GM23248 (cell line): ENCODE measurements at places on chromosomes 6 and 20.

- DNase-seq, result no peak
These were observed 3.3 kb upstream of the HDDC2 start for GRCh38 chr6:125304970-125305660.

- DNase-seq, result peak; percentile 61
These were observed 3.5 kb downstream of the ANKRD60 start for GRCh38 chr20:58224974-58225373.

- peak; percentile 72 for DNase-seq
These were observed 54.6 kb downstream of the LYRM4 start for GRCh38 chr6:5205877-5206850.

- DNase-seq, result peak; percentile 58
These were observed 61.9 kb upstream of the TAGAP start for GRCh38 chr6:159106627-159107241.

GRCh38 chr6:134186355-134186754, 131.6 kb downstream of the SGK1 start:
- DNase-seq, result no peak

GRCh38 chr20:15759594-15759993, 813.7 kb downstream of the KIF16B start:
- DNase-seq, result peak; percentile 28

GRCh38 chr20:20731000-20731944, 18.8 kb upstream of the RALGAPA2 start:
- no peak for DNase-seq

GRCh38 chr6:11092668-11093375, 812 bp upstream of the SMIM13 start:
- DNase-seq, result peak; percentile 62

DNA sequence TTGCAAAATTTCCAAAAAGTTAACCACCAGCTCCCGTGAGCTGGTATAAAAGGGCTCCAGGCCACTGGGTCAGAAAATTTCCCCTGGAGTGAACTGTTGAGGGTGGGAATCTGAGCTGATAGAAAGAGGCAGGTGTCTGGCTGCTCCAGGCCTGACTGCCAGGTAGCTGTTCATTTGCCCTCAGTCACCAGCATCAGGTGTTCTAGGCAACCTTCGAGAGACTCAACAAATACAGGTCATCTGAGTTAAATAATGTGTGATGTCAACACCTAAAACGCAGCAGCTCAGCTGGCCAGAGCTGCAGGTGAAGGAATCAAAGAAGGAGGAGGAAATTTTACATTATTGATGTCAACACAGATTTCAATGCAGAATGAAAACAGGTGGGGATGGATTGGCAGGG, 46.7 kb downstream of the KCNK5 start:
- DNase-seq, result no peak

GRCh38 chr6:133891927-133892812, 3.3 kb downstream of the TCF21 start:
- DNase-seq, result peak; percentile 9

DNA sequence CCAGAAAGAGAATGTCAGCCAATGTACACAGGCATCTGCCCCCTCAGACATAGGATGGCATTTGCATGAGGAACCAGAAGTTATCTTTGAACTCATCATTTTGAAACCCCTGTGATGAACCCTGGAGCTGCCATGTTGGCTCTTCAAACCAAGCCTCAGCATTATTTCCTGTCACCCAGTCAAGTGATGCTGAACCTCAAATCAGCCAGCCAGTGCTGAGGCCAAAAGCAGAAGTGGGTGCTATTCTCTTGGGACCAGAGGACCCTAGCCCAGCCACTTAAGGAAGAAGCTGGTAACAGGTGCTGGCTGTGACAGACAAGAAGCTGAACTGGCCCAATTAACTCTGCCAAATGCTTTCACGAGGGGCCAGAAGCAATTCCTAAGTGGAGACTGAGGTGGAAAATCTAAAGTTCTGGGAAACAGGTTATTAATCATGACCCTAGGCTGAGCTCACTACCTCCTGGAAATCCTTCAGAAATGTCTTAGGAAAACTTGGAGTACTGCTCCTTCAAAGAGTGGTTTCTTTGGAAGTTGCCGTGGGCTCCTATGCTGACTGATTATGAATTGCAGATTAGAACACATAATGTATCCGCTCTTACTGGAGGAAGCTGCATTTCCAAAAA, 4.0 kb downstream of the PKIG start:
- DNase-seq, result no peak

DNA sequence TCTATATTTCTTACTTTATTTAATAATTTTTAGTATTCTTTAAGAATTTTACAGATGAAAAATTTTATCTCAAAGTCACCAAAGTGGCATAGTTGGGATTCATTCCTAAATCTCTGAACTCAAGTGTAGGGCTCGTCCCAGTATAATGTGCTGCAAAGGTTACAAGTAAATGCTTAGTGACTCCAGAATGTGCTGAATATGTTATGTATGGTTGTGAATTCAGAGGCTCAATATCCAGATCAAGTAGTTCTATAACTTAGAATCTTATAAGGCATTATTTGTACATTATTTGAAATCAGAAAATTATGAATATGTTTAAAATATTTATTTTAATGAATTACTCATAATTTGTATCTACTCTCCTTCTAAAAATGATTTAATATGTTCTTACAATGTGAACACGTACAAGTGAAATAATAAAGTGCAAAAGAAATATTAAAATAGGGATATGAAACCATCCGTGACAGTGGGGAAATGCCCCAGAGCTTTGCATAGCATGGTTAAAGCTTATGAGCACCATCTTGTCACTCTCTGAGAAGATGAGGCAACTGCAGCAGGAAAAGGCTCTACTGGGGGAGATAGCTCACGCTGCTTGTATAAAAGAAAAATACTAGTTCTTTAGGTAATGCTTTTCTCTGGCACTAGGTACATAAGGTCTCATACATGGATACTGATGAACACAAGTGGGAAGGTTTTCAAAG, 259.0 kb downstream of the FOXC1 start:
- no peak for DNase-seq

- DNase-seq, result no peak
These were observed 27.3 kb upstream of the HFE start for GRCh38 chr6:26059941-26060340.

- DNase-seq, result peak; percentile 78
These were observed 263.9 kb downstream of the FARS2 start for GRCh38 chr6:5525209-5525608.

GRCh38 chr20:528923-529604, 14.5 kb downstream of the CSNK2A1 start:
- peak; percentile 92 for DNase-seq

GRCh38 chr6:11149551-11149950, 38.0 kb upstream of the ERVFRD-1 start:
- DNase-seq, result no peak

DNA sequence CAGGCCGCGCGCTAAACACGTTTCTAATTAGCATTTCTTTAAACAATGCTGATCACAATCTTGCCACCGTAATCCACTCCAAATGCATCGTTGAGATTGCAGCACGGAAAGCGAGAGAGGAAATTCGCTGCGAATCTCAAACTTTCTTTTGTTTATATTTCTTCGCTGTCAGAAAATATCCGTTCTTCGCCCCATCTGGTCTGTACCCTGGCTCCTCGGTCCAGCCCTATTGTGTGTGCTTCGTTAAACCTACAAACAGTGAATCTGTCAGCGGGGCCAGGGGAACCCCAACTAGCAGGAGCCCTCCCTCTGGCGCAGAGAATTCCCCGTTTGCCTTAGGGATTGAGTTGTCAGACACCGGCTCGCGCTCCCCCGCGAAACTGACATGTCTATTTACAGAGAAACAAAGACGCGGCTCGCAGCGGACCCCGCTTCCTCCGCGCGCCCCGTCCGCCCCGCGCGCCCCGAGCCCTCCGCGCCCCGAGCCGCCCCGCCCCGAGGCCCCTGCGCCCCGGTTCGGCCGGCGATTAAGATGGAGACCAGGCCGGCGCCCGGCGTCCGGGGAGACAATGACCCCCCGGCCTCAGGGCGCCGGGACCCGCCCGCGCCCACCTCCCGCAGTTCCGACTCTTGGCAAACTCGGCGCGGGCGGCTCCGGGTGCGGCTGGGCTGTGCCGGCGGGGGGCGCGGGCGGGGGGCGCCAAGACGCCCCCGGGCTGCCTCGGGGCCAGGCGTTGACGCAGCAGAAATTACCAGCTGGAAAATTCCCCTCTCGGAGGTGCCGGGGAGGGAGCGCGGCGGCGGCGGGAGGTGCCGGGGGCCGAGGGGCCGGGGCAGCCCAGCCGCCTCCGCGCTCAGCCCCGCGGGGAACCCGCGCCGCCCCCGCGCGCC, 874 bp downstream of the ZBTB46 start:
- DNase-seq, result peak; percentile 39

- no peak for DNase-seq
These were observed 85.0 kb downstream of the TMEM242 start for GRCh38 chr6:157238346-157238745.

DNA sequence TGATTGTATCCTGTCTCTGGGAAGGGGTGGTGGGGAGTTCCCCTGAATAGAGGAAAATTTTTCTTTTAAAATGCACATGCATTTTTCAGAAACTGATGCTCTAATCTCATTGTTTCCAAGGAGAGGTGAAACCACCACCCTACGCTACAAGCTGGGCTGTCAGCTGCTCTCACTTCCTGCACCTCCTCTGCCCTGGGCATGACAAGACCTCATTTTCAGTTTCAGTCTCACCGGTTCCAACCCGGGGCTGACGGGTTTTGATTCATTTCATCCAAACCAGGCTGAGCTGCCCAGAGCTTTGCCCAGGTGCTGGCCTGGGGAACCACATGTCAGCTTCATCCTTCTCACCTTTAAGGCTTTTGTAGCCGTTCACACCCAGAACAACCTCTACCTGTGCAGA, 99.7 kb downstream of the EYA2 start:
- DNase-seq, result no peak

DNA sequence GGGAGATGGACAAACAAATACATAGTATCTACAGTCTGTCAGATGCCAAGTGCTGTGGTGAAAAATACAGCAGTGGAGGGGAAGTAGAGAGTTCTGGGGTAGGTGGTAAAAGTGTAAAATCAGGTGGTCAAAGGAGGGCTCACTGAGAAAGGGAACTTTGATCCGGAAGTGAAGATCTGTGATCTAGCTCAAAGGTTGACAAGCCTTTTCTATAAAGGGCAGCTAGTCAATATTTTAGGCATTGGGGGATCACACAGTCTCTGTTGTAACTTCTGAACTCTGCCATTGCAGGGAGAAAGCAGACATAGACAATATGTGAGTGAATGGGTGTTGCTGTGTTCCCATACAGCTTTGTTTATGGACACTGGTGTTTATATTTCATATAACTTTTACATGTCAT, 38.6 kb downstream of the SH3BGRL2 start:
- no peak for DNase-seq

- peak; percentile 26 for DNase-seq
These were observed 153.1 kb downstream of the GMPR start for GRCh38 chr6:16391451-16391912.

DNA sequence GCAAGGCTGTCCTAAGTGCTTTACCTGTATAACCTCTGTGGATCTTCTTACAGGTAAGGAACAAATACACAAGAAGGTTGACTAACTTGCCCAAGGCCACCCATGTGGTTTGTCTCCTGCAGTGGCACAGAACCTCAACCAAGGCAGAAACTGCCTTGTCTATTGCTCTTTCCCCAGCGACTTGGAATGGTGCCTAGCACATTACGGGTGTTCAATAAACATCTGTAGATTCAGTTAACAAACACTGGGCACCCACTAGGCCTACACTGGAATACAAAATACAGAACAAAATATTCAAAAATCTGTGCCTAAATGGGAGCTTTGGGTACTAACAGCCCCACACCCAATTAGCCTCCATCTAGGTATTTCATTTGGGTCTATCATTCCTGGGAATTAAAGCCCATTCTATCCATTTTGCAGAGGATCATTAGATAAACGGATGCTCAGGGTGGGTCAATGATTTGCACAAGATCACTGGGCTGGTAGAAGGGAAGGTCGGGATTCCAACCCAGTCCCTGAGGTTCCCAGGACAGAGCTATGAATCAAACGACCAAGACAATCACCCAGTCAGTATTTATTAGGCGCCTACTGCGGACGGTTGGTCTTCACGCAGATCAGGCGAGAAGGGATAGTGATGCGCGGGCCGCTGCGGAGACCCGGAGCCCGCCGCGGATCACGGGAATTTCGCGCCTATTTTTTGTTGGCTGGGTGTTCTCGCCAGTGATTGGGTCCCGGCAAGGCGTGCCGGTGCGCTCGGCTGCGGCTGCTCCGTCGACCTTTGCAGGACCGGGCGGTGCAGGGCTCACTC, at the start of gene STK35:
STK35 (plus strand) TSS at position 771 of the 808 bp plus-strand sequence. CDS start 55 bp downstream, outside the sequence.
- no peak for DNase-seq

GRCh38 chr6:105204331-105204730, 24.5 kb upstream of the POPDC3 start:
- peak; percentile 58 for DNase-seq

- DNase-seq, result peak; percentile 5
These were observed 337.0 kb downstream of the CDH26 start for GRCh38 chr20:60295214-60295613.

- no peak for DNase-seq
These were observed 50.8 kb downstream of the SMPDL3A start for GRCh38 chr6:122839906-122840305.

DNA sequence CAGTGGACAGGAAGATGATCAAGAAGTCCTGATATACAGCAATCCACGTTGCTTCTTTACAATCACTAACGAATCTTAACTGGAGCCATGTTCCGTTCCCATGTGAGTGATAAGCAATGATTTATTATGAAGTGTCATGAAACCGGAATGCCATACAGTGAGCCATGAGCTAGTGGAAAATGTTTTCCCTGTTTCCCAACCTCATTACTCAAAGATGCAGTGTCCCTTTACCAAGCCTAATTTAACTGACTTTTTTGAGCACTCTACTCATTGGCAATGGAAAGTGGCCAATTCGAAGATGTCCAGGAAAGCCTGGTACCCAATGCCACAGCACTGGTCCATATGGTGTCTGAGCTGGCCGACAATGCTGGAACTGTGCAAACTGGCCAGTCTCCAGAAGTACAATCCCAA, 148.3 kb downstream of the ZNF217 start:
- DNase-seq, result peak; percentile 5
